D721Med (cell line): ENCODE measurements at places on chromosomes 4 and X.

DNA sequence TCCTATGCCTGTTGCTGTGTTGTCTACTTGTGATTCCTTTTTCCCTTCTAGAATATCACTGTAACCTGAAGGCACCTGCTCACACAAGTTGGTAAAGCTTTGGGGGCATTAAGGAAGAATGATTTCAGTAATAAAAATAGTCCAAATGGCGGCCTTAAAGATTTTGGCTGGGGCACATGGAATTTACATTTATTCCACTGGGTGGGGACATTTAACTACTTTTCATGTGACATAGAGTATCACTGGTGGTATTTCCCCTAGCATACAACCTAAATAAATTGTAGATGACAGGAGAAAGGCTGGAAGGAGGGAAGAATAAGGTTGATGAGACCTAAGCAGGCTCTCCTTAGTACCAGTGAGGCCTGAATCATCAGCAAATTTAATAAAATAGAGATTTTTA, 121.8 kb upstream of the EDA2R start:
- no peak for DNase-seq

DNA sequence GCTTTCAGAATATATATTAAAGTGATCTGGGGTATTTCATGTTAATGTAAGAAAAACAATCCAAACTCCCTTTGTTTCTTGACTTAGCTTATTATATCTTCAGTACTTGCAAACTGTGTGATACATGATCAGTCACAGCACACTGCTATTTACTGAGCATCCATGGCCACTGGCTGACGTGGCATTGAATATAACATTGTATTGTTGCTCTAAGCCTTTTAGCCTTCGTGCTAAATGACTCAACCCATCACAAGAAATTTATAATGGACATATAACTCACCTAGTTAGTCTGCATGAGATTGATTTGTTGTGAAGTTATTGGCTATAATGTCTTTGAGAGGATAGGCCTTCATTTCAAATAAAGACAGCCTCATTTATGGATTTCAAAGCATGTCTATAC, 642.6 kb downstream of the IL1RAPL1 start:
- no peak for DNase-seq

- DNase-seq = no peak
Measured at GRCh38 chr4:57410331-57411052, 300.3 kb upstream of the IGFBP7 start.

DNA sequence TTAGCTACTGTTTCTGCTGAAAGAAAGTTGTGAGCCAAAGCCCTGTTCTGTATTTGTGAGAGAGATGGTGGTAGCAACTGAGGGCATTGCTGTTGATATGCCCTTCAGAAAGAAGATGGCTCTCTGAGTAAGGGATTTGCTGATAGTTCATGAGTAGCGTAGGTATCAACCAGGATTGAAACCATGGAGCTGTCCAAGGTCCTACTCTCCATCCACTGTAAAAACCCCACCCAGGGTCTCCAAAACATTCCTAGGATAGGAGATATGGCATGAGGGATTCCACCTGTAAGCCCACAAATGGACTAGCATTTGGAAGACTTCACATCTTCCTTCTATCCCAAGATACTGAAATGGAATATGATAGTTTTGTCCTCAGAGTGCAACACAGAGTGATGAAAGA, 277.1 kb upstream of the PRKX start:
- DNase-seq = no peak

GRCh38 chr4:174352061-174352819, 68.5 kb downstream of the CEP44 start:
- no peak for DNase-seq

- DNase-seq = no peak
Measured at GRCh38 chr4:172995704-172996103, 172.9 kb upstream of the GALNT7 start.

GRCh38 chr4:108449129-108449528, 171.2 kb upstream of the RPL34 start:
- no peak for DNase-seq

DNA sequence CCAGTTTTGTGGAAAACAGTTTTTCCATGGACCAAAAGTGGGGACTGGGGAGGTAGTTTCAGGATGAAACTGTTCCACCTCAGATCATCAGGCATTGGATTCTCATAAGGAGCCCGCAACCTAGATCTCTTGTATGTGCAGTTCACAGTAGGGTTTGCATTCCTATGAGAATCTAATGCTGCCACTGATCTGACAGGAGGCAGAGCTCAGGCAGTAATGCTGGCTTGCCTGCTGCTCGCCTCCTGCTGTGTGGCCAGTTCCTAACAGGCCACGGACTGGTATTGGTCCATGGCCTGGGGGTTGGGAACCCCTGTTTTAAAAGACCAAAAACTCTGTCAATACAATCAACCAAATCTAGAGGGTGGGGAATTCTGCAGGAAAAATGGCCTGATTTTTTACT, 100.0 kb upstream of the EOLA2 start:
- no peak for DNase-seq

GRCh38 chr4:2932951-2933565, 30.1 kb downstream of the NOP14 start:
- no peak for DNase-seq

DNA sequence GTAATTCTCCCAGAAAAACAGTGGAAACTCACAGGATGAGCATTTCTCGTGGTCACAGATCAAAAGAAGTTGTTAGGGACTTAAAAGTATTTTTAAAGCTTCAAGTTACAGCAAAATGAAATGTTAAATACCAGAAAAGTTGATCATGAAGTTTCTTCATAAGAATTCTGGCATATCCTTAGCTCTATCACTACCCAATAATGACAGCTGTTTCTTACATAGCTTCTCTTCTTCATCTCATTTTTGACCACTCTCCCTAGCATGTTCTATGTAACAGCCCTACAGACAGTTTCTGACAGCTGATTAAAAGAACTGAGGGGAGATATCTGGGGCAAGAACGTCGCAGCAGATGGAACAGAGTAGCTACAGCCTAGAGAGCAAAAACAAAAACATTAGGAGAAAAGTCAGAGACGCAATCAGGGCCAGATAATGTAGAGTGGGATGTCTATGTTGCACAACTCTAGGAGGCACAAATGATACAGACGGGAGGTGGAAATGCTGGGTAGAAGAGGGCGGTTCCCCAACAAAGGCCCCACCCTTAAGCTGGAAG, 108.7 kb downstream of the CORIN start:
- DNase-seq = no peak

DNA sequence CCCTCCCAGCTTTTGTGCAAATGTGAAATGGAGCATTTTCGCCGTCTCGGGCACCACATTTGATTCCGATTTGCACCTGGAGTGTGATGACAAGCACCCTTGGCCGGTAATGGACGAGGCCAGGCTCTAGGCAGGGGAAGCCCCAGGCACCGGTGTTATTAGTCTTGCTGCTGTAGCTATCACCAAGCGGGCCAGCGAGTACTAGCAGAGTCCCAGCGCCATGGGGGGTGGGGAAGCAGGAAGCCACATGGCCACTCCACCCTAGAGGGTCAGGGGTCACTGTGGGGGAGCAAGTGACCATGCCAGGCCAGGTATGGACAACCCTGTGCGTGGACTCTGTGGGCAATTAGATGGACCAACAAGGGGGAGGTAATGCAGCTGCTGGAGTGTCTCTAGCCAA, 88.8 kb downstream of the CPZ start:
- DNase-seq = no peak

DNA sequence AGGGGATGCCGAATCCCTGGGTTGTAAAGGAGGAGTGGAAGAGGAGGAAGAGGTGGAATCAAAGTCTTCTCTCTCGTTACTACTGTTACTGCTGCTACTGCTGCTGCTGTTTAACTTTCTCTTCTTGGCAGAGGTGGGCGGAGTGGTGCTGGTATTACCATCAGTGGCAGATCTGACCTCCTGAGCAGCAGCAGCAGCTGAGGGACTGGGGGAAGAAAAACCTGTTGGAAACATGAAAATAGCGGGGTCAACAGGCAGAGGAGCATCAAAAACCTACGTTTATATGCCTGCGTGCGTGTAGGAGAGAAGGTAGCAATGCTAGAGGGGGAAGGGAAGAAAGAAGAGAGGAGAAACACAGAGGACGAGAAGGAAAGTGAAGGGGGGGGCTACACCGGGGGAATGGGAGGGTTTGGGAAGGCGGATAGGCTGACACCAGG, 339 bp downstream of the CUL4B start:
- DNase-seq = no peak

- no peak for DNase-seq
Measured at GRCh38 chr4:57401586-57401985, 291.4 kb upstream of the IGFBP7 start.

DNA sequence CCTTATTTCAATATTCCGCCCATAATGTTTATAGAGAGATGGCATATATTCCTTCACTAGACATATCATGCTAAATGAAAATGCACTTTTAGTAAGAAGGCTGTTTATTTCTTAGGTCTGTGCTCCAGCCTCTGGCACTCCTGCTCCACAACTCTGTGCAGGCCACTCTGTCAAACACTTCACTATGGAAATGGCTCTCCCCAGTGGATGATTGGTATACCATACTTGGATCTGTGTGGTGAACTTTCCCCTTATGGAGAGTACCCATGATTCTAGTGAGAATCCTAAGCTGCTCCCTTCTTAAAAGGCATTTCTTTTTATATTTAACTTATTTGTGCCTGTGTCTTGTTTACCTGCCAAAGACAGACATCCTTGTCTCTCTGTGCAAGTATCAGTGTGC, 480.1 kb upstream of the GALNT7 start:
- no peak for DNase-seq
